Cardiac muscle cell (in vitro differentiated cells and primary cell): ENCODE measurements at places on chromosomes 16 and 17. TPM values are rescaled to one million over a fixed set of nuclear protein-coding genes. Genes with fewer than 3 reads are reported as not detected.

The LRRC75A gene
- total RNA-seq, result 23.1 and 31.3 TPM in 2 replicates

The HYDIN gene
- 0.95 and 2.0 TPM in 2 replicates for total RNA-seq

DNA sequence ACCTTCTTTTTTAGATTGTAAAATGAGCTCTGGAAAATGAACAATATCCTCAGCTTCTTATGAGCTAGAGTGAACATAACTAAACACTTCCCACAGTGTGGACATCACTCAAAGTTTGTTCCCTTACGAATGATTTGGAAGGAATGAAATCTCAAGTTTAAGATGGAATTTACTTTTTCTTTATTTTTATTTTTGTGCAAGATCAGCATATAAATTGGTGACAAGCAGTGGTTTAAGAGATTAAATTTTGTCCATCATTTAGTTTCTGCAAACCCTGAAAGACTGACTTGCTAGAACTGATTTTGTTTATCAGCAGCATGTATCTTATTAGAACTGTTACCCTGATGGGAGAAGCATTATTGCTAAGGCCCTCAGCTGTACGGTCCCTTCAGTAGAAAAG lies 420.1 kb downstream of the CDH8 start:
- no peak for DNase-seq

DNA sequence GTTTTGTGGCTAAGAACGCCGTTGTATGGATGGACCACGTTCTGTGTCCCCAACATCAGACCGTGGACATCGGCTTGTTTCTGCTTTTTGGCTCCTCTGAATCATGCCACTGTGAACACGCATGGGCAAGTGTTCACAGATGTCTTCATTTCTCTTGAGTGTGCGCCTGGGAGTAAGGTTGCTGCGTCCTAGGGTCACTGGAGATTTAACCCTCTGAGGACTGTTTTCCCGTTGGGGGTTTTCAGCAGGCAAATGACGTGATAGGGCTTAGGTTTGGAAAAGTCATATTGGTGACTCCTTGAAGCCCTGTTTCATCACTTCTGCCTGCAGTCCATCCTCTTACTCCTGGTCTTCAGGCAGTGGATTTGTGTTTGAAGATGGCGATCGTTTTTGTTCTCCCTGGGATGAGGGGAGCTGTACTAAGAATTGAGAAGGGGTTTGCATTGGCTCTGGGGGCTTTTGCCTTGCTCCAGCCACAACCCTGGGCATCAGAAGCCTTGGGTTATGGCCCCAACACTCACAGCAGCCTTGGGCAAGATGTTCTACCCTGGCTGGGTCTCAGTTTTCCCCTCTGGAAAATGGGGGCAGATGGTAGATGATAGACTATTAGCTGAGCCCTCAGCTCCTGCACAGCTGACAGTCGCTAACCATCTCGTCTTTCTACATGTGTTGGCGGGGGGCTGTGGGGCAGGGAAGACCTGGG lies 67.2 kb upstream of the CIBAR2 start:
- DNase-seq, result no peak

GRCh38 chr17:21474815-21475214 lies 98.7 kb downstream of the KCNJ12 start:
- DNase-seq, result no peak

DNA sequence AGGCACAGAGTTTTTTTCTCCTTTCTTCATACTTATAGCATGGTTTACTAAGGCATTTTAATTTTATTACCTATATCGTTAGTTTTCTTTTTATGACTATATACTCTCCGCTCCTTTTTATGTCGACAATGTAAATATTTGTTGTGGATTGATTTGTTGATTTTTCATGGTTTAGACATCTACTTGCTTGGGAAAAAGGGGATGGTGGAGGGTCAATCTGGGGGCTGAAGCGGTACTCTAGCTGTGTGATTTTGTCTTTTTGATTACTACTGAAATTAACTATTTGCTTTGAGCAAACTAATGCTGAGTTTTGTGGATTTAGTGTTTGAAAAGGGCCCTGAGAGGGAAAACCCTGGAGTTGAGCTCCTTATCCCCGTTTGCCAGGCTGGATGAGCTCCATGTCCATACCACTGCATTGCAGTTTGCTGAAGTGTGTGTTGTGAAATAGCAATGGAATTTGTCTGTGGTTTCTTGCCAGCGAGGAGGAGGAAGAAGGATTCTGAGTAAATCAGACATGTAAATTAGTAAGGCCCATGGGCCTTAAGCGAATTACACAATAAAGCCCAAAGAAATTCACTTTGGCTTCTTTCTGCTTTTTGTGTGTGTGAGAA lies 72.0 kb downstream of the FTO start:
- no peak for DNase-seq

DNA sequence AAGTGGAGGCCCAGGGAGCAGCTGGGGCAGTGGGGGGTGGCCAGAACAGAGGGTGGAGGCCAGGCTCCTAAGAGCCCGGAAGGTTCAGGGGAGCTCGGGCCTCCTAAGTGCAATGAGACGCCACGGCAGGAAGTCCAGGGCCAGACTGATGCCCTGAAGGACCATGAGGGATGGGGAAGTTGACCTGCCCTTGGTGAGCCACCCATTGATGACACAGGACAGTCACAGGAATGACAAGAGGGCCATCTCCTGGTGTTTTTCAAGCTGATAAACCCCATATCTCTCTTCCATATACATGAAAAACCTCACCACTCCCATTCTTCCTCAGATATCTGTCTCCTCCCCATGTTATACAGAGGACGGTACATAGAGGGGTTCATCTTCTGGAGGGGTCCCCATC lies 5.8 kb upstream of the MRPL58 start:
- DNase-seq, result no peak

GRCh38 chr17:7238420-7239090 lies 702 bp downstream of the PHF23 start:
- peak; percentile 39 for DNase-seq

- peak; percentile 65 for DNase-seq
These were observed 9.6 kb upstream of the WNT9B start for GRCh38 chr17:46841561-46842379.

DNA sequence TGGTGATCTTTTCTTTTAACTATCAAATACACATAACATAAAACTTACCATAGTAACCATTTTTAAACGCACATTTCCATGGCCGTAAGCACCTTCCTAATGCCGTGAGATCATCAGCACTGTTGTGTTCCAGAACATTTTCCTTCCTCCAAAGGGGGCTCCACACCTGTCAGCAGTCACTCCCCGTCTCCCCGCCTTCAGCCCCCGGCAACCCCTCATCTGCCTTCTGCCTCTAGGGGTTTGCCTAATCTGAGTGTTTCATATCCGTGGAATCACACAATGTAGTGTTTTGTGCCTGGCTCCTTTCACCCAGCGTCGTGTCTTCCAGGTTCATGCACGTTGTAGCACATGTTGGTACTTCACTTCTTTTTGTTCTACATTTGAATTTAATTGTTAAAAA lies 350.1 kb upstream of the TNRC6C start:
- DNase-seq, result no peak

DNA sequence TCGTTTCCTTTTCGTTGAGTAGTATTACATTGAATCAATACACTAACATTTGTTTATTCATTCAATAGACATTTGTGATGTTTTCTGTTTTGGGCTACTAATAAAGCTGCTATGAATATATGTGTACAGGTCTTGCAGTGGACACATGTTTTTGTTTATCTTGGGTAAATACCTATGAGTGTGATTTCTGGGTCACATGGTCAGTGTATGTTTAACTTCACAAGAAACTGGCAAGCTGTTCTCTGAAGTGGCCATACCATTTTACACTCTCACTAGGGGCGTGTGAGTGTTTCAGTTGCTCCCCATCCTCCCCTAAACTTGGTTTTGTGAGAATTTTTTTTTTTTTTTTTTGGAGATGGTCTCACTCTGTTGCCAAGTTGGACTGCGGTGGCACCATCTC lies 35.0 kb downstream of the PKD1L3 start:
- DNase-seq, result no peak

DNA sequence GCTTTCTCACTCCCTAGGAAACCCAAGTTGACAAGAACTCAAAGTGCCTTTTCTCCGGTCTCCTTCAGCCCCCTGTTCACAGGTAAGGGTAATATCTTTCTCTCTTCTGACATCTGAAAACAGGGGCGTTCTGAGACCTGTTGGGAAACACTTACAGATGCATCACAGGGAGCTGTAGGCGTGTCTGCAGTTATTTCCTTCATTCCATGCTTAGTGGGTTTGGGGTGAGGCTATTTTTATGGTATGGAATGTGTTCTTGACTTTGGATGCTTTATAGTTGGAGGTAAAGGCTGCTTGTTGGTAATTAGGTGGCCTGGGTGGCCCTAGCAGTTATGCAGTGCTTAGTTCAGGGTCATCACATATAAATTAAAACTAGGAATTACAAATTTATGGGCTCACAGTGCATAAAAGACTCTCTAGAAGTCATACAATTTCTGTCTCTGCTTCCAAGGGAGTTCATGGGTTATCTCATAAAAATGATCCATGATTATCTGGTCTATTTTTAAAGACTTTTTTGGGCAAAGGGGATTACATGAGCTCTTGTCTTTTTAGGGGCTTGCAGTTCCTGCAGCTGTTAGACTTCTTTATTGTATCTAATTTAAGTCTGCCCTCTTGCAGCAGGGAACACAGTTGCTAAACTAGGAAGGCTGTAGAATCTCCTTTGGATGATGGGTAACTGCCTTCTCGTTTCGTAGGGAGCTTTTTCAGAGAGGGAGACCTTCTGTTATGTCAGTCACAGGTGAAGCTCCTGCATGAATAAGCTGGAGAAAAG lies 10.2 kb downstream of the SOCS7 start:
- DNase-seq, result no peak

- DNase-seq, result no peak
These were observed 360.1 kb upstream of the CDH11 start for GRCh38 chr16:65481956-65482355.

DNA sequence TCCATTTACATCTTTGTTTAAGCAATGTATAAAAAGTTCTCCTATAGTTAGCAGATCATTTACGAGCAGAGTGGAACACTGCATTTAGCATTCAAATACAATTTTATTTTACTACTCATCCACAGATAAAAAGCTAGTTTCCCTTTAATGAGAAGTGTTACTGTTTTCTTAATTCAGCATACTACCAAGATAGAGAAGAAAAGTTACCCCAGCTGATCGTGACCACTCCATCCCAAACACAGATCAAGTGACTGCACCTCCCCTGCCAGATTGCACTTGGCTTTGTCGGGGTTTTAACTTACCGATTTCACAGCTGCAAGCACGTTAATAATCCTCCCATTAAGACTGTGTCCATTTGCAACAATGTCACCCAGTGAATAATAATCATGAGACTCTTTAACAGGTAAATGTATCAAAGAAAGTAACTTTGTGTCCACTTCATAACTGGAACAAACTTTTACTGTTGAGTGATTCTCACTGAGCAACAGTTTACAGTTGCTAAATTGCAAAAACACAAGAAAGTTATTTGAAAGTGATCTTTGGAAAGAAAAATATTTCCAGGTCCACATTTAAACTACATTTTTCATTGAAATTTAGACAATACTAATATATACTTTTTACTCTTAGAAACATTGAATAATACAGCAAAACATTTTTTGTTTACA lies 14.4 kb downstream of the MEIOB start:
- DNase-seq, result no peak

The SOX9 gene
- 3.2 and 4.3 TPM in 2 replicates for total RNA-seq

DNA sequence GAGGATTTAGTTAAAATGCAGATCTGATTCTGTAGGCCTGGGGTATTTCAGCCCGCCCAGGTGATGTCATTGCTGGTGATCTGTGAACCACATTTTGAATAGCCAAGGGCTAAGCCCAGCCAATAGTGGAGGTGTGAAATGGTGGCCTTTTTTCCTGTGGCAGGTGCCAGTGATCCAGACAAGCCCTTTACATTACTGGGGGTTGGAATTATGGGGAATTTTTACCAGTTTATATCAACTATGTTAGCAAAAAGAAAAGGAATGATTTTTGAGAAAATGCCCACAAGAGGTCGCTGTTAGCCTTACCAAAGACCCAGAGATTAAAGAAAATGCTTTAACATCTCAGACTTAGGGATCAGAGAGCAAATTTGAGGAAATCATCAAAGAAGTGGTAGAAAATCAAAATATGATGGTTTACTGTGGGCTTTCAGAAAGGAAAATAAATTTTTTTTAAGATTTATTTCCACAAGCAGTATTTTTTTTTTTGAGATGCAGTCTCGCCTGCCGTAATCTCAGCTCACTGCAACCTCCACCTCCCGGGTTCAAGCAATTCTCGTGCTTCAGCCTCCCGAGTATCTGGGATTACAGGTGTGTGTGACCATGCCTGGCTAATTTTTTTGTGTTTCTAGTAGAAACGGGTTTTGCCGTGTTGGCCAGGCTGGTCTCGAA lies 3.9 kb downstream of the VPS35L start:
- peak; percentile 63 for DNase-seq

The NRN1L gene
- total RNA-seq, result 2.2 and 4.8 TPM in 2 replicates

The MC1R gene
- 7.2 and 7.7 TPM in 2 replicates for total RNA-seq

The DNASE1L2 gene
- total RNA-seq, result 1.1 and 1.5 TPM in 2 replicates

GRCh38 chr17:68440526-68440925 lies 16.8 kb downstream of the WIPI1 start:
- no peak for DNase-seq

DNA sequence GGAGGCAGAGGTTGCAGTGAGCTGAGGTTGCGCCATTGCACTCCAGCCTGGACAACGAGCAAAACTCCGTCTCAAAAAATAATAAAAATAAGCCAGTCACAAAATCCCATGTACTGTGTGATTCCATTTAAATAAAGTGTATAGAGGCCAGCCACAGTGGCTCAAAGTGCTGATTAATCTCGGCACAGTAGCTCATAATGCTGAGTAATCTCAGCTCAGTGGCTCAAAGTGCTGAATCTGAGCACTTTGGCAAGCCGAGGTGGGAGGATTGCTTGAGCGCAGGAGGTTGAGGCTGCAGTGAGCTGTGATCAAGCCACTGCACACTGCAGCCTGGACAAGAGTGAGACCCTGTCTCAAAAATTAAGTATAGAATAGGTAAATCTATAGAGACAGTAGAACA lies 4.9 kb downstream of the TMED6 start:
- DNase-seq, result no peak

The PRR35 gene
- total RNA-seq, result 0.14 and 0.66 TPM in 2 replicates

DNA sequence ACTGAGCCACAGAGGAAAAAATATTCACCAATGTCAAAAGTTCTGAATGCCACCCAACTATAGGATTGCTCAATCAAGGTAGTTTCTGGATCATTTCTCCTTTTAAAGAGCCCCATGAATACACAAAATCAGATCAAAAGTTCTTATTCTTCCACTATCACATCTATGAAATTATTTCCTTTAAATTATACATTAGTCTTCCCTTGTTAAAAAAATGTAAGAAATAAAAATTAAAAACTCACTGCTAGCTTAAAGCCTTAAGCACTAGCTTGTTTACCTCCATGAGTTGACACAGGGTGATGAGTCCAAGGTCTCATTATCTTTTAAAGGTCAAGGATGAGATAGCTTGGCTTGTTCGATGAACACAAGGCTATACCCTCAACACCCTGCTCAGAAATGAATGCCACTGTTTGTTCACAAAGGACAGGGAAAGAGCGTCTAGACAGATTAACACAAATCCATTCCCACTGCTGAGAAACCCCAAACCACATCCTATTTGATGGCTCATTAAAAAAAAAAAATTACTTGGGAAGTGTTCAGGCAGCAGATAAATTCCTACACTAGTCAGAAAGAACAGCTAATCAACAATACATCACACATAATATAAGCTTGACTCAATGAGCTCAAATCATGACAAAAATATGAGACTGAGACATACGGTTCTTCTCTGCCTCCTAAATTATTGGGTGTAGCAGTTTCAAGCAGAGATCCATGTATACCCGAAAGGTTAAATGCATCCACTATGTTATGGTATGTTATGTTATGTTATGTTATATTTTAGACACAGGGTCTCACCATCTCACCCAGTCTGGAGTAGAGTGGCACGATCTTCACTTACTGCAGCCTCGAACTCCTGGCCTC lies 118.9 kb downstream of the PARN start:
- no peak for DNase-seq
